ENCODE measurements at places on chromosomes 16 and 17. TPM values are rescaled to one million over a fixed set of nuclear protein-coding genes. Genes with fewer than 3 reads are reported as not detected.

Gene MT1G
- total RNA-seq = not detected

Gene SLC16A6
- total RNA-seq = 0.08 TPM

DNA sequence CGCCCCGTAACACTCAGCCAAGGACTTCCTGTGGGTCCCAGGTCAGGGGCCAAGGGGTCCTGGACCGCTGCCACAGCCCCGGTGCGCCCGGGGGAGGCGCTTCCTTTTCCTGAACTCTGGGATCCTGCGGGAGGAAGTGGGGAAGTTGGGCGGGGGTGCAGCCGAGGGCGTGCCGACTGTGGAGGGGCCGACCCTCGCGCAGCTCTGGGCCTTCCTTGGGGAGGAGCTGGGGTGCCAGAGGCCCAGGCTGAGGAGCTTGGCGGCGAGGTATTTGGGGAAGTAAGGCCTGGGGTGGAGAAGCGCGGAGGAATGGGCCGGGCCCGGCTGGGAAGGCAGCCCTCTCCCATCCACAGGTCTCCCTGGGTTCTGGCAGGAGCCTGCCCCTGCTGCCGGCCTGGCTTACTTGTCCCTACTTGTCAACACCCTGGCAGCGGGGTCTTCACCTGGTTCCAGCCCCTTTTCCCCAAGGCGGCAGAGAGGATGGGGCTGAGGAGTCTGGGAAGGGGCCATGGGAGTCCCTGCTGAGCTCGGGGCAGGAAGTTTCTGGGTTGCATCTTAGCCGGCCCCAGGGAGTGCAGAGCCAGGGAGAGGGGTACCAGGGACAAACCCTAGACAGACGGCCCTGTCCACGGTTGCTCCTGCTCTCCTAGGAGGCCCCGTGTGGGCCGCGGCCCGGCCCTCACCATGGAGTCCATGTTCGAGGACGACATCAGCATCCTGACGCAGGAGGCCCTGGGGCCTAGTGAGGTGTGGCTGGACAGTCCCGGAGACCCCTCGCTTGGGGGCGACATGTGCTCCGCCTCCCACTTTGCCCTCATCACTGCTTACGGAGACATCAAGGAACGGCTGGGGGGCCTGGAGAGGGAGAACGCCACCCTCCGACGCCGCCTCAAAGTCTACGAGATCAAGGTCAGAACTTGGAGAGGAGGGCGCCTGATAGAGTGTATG lies 1.7 kb downstream of the TBKBP1 start:
- DNase-seq = peak; percentile 75

GRCh38 chr17:22233382-22233781 lies 541.1 kb downstream of the KCNJ18 start:
- DNase-seq = no peak

DNA sequence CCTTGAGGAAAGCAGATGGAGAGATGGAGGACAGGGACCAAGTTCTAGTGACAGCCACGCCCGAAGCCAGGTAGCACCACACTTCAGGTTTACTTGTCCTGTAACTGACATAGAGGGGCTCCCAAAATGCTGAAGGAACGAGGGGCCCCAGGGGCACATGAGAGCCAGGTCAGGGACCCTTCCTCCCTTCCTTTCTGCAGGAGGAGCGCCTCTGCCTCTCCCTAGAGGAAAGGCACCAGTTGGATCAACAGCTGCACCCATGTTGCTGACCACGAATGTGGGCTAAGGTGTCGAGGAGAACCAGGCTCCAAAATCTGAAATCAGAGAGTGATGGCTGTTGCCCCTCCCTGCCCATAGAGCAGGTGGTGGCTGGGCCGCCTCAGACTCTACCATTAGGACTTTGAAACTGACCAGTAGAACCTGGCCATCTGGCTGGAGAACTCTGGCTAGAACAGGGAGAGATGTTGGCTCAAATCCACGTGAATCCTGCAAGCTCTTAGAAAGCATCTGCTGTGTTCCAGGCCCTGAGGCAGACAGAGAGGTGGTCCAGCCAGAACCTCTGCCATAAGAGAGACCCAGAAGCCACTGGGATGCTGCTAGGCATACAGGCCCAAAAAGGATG lies 218.8 kb downstream of the KATNIP start:
- DNase-seq = no peak
